ENCODE measurements at places on chromosomes 12 and 14.

GRCh38 chr12:119328111-119328510, 6.4 kb upstream of the CCDC60 start:
- no peak for DNase-seq

DNA sequence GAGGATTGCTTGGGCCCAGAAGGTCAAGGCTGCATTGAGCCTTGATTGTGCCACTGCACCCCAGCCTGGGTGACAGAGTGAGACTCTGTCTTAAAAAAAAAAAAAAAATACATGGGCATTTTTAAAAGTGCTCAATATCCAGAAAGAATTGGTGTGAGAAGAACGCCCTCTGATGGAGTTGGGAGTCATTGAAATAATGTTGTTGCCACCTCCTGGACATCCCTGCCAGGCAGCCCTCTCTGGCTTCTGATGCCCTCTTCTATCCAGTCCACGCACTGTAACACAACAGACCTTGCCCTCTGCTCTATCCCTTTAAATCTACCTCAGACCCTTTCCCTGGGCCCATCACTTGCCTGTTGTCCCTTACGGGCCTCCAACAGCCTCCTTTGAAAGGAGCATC, 4.9 kb downstream of the PTGDR start:
- DNase-seq = no peak

DNA sequence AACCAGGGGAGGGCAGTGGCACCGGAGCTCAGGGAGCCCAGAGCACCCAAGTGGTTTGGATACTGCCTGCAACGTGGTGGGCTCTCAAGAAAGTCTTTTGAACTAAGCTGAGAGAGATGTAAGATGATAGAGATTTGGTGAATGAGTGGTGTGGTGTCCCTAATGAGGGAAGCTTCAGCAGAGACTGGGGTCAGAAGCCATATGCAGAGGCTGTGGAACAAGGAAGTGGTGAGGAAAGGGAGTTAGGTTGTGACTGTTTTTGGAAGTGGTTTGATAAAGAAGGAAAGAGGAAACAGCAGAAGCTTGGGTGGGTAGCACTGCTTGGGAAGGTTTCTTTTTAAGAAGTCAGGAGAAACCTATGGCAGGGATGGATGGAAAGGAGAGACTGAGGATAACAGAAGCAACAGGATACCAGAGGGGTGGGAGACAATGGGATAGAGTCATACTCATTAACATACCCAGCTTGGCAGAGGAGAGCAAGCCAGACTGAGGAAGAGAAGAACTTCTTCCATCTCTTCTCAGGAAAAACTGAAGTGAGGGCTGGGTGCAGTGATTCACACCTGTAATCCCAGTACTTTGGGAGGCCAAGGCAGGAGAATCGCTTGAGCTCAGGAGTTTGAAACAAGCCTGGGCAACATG, 24.1 kb downstream of the SLC4A8 start:
- DNase-seq = no peak

- DNase-seq = no peak
Measured at GRCh38 chr12:45273717-45274271, 57.9 kb downstream of the ANO6 start.

- DNase-seq = no peak
Measured at GRCh38 chr12:100165356-100165755, 22.7 kb upstream of the BLTP3B start.

- no peak for DNase-seq
Measured at GRCh38 chr12:131994589-131994988, 44.8 kb downstream of the EP400 start.

- no peak for DNase-seq
Measured at GRCh38 chr14:93160353-93160801, 24.3 kb downstream of the MOAP1 start.

GRCh38 chr12:50203691-50204090, 36.5 kb upstream of the CERS5 start:
- DNase-seq = no peak

GRCh38 chr12:25854991-25855390, 103.5 kb upstream of the RASSF8 start:
- no peak for DNase-seq

- no peak for DNase-seq
Measured at GRCh38 chr12:6604259-6605029, 2.7 kb downstream of the CHD4 start.

DNA sequence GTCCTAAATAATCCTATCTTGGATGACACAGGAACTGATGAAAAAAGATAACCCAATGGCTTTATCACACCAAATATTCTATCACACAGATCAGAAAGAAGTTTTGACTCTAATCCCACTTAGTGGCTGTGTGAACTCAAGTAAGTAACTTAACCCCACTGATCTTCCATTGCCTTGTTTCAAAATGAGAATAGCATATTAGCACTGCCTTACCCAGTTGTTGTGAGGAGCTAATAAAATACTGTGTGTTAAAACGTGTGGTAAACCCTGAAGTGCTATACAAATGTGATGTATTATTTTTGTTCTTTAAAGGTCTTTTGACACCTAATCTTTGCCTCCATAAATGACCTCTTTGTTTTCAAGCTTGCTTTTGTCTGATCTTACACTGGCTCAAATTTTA, 60.9 kb upstream of the ARID2 start:
- no peak for DNase-seq

DNA sequence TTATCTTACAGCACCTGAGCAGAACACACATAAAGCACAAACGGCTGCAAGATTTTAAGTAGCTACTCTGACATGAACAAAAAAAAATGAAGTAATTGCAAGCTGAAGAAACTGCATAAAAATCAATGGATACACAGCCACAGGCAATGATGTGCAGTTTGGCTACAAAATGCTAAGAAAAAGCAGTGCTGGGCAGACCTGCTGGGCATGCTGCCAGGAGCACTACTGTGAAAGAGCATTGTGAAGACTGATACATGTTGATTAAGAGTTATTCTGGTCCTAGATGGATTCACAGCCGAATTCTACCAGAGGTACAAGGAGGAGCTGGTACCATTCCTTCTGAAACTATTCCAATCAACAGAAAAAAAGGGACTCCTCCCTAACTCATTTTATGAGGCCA, 20.1 kb upstream of the RTN1 start:
- no peak for DNase-seq

DNA sequence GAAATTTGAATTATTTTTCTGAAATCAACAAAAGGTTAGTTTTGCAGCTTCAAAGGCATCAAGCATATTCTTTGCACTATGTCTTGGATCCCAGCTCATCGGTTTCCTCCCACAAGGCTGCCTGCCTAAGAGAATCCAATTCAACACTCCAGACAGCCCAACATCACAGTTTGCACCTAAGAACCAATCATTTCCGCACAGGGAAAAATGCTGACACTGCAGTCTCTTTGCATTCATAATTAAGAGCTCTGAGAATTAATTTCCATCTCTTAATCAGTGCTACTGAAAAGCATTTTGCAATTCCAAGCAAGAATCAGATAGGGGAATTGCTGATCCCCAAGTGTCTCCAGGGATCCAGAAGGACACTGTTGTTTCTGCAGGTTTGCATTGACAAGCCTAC, 175.9 kb downstream of the PIWIL1 start:
- no peak for DNase-seq

GRCh38 chr14:36988568-36988967, 183.8 kb downstream of the SLC25A21 start:
- no peak for DNase-seq

GRCh38 chr14:63269561-63270225, 49.0 kb downstream of the GPHB5 start:
- DNase-seq = no peak

DNA sequence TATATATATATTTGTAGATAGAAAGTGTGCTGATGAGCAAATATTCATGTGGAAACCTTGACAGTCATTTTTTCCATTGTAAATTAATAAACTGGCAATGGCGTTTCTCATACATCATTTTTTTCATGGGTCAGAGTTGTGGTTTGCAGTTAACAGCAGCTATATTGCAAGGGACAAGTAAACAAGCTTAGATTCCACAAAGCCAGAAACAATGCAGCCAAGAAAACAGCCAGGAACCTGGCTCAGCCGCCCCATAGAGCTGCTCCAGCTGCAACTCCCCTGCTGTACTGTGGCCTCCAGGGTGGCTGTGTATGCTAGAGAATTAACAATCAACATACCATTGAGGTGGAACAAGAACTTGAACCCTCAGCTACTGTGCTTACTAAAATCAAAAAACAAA, 298.2 kb downstream of the TMEM132D start:
- DNase-seq = no peak

- DNase-seq = peak; percentile 61
Measured at GRCh38 chr12:70774055-70774454, 136.8 kb upstream of the PTPRB start.

GRCh38 chr14:24605435-24606190, 3.9 kb downstream of the GZMH start:
- DNase-seq = no peak

GRCh38 chr12:89760783-89761182, 52.1 kb upstream of the ATP2B1 start:
- DNase-seq = no peak

- DNase-seq = no peak
Measured at GRCh38 chr14:33386781-33387180, 448.1 kb downstream of the NPAS3 start.

GRCh38 chr14:70827347-70827746, 18.0 kb upstream of the MAP3K9 start:
- no peak for DNase-seq

DNA sequence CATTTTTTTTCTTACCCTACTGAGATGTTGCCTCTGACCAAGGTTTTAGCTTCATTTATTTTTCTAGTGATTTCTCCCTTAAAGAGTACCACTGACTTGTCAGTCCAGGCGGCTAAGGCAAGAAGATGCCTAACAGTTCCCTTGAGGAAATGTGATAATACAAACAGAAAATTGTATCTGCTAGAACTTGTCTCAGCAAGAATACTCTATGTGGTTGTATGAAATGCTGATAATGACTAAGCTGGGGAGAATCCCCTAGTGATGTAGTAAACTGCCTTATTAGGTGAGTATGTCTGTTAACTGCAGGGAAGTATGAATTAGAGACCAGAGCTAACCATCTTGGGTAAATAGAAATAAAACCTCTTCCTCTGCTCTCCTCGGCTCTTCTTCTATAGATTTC, 6.7 kb downstream of the C12orf54 start:
- no peak for DNase-seq

DNA sequence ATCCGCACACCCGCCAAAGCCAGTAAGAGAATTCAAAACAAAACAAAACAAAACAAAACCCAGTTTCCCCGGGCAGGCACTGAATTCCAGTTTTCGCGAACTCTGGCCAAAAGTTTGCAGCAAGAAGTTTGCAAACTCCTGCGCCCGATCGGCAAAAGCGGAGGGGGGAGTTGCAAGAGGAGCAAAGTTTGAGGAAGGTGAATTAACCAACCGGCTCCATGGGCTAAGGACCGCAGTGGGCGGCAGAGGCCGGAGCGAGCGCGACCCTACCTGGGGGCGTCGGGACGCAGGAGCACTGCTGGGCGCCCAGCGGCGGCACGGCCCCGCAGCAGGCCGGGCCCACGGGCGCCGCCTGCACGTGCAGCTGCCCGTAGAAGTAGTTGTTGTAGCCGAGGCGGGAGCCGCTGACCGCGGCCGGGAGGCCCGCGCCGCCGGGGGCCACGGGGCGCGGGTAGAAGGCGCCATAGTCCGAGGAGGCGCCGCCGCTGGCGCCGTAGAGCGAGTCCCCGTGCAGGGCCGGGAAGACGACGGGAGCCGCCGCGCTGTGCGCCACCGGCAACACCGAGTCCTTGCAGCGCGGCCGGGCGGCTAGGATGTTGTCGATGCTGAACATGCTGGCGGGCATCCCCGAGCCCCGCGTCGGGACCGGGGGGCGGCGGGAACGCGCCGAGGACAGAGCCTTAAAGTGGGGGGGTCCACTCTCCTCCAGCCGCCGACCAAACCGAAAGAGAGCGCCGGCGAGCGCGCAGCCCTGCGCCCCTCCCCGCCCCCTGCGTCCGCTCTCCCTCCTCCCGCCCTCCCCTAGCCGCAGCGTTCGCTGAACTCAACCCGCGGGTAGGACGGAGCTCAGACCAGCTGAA, at the start of gene GSC:
Gene GSC, minus strand, starts transcription at position 723 of the 860 bp plus-strand sequence. Its CDS starts 98 bp downstream, at position 625.
- DNase-seq = no peak

DNA sequence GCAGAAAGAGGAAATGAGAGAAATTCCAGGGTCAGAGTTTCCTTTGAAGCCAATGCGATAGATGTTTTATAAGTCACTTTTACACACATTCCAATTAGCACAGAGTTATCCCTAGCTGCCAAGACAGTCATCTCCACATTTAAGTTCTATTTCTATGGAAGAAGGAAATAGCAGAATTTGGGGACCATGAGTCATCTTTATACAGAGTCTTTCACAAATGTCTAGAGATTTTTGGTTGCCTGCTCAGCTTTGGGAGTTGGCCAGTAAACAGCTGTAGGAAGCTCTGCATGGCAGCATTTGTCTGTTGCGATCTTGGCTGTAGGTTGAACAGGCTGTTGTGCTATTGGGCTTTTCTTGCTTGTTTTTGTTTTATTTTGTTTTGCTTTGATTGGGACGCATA, 884.3 kb downstream of the GALC start:
- DNase-seq = no peak

DNA sequence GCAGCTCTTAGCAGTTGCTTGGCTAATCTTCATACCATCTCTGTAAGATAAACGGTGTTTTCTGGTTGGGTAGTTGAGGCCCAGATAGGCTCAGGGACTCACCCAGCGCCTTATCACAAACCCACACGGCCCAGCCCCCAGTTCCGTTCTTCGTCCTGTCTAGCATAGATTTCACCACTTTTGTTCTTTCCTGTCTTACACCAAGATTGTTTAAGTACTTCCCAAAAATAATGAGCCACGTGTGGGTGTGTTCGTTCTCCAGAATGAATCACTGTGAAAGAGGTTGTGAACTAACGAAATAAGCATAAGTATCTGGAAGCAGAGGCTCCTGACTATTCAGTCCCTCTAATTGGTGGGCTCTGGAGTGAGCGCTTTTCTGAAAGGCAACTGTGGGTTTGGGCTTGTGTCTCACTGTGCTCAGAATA, 21.4 kb downstream of the ACVR1B start:
- DNase-seq = no peak

GRCh38 chr14:90726656-90727055, 89.6 kb downstream of the TTC7B start:
- DNase-seq = no peak

GRCh38 chr14:89165189-89166181, 251.5 kb downstream of the FOXN3 start:
- no peak for DNase-seq

Data from SK-N-MC (cell line).